ENCODE measurements at places on chromosomes 2 and 18.
A peak's percentile ranks its signal among the peaks of the same experiment; 100 is the strongest.

DNA sequence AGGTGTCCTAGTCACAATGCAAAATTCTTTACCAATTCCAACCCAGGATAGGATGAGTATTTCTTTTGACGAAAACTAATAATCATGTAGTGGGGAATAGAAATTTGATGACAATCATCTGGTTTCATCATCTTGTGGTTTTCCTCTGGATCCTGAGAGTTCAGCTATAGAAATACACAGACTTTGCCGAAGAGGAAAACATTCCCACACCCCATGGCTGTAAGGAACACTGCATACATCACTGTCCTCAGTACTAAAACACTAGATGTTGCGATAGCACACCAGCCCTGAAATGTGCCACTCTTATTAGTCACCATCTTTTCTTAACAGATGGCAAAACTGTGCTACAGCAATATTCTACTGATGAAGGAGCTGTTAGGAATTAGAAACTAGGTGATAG, 29.4 kb downstream of the CERKL start:
- no peak for DNase-seq

DNA sequence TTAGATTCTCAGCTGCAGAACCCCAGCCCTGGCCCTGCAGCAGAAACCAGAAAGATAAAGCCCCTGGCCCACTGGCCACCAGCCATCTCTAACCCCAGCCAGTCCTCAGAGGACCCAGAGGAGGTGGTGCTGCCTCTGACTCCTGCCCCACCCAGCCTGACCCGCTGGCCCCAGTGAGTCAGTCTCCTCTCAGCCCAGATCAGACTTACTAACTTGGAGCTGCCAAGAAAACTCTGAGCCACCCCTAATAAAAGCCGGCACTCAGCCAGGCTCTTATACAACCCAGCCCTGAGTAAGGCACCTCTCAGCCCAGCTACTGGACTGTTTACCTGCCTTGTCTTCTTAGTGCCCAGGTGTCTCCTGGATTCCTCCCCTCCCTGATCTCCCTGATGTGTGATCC, 2.0 kb downstream of the SLC14A2 start:
- DNase-seq: peak; percentile 85

DNA sequence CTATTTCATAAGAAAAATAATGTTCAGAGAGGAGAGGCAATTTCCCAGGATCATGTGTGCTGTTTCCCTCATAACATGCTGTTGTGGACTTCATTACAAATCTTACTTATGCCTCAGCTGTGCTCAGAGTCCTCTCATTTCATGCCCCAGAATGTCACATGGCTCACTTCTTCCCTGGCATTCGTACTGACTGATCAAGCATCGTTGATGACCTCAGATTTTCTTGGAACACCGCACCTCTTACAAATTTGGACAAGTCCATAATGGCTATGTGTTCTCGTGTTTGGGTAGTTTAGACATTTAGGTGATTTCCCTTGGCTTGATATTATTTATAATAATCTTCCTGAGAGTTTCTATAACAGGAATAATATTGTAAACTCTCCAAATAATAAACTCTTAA, 32.9 kb downstream of the SERPINB7 start:
- DNase-seq: no peak

DNA sequence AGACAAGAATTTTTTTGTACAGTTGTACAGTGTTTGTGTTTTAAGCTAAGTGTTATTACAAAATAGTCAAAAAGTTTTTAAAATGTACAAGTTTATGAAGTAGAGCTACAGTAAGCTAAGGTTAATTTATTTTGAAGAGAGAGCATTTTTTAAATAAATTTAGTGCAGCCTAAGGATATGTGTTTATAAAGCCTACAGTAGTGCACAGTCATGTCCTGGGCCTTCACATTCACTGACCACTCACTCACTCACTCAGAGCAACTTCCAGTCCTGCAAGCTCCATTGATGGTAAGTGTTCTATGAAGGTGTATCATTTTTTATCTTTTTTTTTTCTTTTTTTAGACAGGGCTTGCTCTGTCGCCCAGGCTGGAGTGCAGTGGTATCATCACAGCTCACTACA, 44.2 kb downstream of the SFXN5 start:
- DNase-seq: no peak

DNA sequence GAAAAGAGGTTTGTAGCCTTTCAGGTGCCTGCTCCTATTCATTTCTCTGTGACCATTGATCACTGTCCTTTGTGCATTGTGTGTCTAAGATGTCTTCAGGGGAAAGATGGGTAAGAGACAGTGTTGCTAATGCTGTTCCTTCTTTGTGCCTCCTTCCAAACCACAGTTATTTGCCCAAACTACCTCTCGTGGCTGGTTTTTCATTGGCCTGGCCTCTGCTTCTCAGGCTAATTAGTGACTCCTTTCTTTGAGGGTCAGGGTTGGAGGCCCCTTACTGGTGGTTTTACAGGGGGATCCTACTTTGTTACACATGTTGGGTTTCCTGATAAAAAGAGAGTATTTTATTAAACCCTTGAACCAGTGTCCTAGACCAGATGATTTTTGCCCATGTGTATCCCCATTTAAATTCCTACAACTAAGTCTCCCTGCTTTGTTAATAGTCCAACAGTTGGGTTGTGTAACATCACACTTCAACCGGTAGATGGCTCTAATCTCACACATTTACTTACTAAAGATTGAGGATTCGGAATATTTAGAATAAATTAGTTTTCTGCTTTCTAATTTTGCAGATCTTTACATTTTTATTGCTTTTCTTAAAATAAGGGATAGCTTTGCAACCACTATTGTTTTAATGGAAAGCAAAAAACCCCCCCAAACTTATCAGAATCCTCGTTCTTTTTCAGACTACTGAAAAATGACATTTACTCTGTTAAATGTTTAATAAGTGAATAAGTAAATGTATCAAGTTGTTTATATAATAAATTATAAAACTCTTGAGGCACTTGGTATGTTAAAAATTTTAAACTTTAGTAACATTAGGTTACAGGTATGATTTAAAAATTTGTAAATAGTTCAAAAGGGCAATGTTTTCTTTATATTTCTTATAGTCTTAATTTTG, 2.4 kb downstream of the MARS2 start:
- DNase-seq: no peak

DNA sequence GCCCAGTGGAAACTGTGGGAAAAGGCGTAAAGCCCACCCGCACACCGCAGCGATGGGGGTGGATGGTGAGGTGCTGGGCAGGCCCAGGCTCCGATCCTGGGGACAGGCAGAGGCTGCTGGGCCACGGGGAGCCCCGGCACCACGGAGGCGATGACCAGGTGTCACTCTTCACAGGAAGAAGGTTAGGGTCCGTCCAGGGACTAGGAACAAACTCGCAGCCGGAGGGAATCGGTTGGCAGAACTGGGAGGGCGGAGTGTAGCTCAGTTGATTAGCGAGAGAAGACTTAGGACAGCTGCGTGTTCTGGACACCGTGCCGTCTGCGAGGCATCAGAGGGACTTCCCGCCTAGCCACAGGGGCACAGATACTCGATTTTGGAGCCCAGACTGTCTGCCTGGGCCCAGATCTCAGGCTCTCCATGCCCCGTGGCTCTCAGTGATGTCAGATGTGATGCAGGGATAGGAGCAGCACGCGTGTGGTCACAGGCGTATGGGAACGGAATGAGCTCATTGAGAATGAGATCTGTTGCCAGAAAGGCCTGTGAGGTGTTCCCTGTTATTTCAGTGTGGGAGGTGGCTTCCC, 16.1 kb upstream of the ALLC start:
- DNase-seq: peak; percentile 57

- DNase-seq: no peak
Measured at GRCh38 chr2:59833941-59834340, 719.5 kb downstream of the BCL11A start.

GRCh38 chr18:58649966-58650816, 21.1 kb upstream of the MALT1 start:
- no peak for DNase-seq

DNA sequence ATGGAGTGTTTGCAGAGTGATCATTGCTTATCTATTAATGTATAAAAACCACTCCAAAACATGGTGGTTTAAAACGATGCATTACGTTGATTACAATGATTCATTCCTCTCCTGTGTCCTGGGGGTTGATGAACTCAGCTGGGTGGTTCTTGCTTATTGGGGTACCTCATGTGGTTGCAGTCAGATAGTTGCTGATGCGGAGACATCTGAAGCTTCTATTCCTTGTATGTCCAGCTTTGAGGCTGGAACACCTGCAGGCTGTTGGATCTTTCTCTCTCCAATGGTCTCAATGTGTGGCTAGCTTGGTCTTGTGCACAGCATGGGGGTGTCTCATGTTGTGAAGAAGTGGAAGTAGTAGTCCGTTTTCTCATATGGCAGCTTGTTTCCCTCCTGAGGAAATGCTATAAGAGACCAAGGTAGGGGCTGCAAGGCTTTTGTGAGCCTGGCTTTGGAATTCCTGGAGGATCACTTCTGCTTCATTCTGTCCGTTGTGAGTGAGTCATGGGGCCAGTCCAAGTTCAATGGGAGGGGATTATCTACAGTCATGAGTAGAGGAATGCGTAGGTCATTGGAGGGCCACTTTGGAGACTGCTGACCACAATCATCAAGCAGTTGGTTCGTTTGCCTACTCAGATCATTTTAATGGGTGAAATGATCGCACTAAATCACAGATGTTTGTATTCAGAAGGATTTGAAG, 601.0 kb downstream of the SLC4A3 start:
- DNase-seq: no peak

- DNase-seq: no peak
Measured at GRCh38 chr18:37548679-37549289, 16.8 kb downstream of the CELF4 start.

- no peak for DNase-seq
Measured at GRCh38 chr2:138615257-138615656, 113.7 kb downstream of the SPOPL start.

GRCh38 chr2:145157741-145158591, 638.0 kb upstream of the ZEB2 start:
- peak; percentile 3 for DNase-seq

GRCh38 chr2:241708879-241709278, 7.0 kb downstream of the ING5 start:
- no peak for DNase-seq

GRCh38 chr18:72160510-72161445, 383.4 kb downstream of the CBLN2 start:
- DNase-seq: no peak

GRCh38 chr2:129396980-129397599, 582.4 kb upstream of the RAB6C start:
- DNase-seq: peak; percentile 47

DNA sequence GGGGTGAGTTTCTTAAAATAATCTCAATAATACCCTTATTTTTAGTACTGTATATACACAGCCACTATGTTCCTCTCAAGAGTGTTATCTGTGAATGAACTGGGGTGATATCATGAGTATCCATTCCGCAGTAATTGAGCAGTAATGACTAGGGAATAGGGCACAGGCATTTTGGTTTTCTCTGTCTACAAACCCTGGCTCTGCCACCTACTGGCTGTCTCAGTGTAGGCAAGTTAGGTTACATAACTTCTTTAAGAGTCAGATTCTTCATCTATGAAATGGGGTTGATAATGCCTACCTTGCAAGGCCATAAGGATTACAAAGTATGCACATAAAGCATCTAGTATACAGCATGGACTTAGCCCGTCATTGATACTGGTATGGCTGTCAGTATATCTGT, 555.8 kb downstream of the NRXN1 start:
- DNase-seq: no peak

DNA sequence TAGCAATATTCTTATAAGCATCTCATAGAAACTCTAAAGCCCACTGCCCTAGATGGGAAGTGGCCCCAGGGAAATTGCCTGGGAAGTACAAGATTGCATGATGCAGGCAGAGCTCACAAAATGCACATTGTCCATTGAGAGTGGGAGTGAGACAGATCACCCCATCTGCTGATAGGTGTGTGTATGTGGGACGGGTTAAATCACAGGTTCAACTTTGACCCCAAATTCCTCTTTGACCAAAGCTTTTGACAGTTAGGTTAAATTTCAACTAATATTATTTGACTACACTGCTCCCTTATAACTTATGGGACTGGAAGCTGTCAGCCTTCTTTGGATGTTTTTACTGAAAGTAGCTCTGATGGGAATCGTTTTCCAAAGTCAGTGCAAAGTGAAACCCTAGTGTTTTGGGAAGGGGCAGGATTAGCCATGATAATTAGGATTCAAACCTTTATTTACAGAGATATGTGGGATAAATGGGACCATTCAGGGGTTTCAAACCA, 11.4 kb upstream of the FABP1 start:
- DNase-seq: no peak

- no peak for DNase-seq
Measured at GRCh38 chr2:118670838-118671237, 176.6 kb downstream of the EN1 start.

GRCh38 chr2:62724886-62725711, 19.6 kb downstream of the EHBP1 start:
- DNase-seq: no peak

DNA sequence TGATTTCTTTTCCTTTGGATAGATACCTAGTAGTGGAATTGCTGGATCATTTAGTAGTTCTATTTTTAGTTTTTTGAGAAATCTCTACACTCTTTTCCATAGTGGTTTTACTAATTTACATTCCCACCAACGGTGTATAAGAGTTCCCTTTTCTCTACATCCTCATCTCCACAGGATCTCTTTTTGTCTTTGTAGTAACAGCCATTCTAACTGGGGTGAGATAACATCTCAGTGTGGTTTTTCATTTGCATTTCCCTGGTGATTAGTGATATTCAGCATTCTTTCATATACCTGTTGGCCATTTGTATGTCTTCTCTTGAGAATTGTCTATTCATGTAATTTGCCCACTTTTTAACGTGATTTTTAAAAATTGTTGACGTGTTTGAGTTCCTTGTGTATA, 13.8 kb downstream of the RFTN2 start:
- DNase-seq: no peak

- no peak for DNase-seq
Measured at GRCh38 chr2:98833172-98833916, 102.4 kb upstream of the MGAT4A start.

DNA sequence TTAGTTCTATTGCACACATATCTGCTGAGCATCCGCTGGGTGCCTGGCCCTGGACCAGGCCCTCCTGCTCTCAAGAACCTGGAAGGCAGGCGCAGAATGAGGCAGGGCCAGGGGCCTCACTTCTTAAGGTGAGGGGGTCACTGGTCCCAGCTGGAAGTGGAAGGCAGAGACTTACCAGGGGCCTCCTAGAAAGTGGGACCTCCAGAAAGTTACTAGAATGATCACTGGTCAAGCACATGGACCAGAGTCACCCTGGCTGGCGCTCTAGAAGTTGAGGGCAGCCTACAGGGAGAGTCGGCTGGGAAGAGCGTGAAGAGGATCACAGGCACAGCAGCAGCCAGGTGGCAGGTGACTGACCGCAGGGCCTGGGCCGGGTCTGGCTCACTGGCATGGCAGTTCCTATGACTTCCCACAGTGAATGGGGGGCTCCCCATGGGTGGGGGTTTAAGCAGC, 26.1 kb upstream of the MAL start:
- no peak for DNase-seq

GRCh38 chr18:40375837-40376236, 1579.2 kb upstream of the PIK3C3 start:
- DNase-seq: no peak

- no peak for DNase-seq
Measured at GRCh38 chr2:180319586-180320405, 312.7 kb upstream of the CWC22 start.

DNA sequence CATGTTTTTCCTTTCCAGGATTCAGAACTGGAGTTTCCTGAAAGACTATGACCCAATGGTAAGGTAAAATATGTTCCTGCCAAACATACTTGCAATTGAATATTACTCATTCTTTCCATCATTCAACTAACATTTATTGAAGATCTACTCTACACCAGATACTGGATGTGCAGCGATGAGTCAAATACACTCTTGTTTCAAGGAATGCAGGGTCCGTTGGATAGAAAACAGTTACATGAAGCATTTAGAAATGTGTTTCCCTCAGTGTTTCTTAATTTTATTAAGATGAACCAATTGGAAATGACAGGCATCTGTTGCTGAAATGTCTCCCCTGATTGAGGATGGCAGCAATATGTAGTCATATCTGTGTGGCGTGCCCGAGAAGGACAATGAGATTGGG, 14.8 kb upstream of the SLC66A3 start:
- no peak for DNase-seq
